ENCODE measurements at places on chromosomes 1 and 21.

- no peak for DNase-seq
Observed at GRCh38 chr1:169779150-169779549, 15.6 kb downstream of the METTL18 start.

DNA sequence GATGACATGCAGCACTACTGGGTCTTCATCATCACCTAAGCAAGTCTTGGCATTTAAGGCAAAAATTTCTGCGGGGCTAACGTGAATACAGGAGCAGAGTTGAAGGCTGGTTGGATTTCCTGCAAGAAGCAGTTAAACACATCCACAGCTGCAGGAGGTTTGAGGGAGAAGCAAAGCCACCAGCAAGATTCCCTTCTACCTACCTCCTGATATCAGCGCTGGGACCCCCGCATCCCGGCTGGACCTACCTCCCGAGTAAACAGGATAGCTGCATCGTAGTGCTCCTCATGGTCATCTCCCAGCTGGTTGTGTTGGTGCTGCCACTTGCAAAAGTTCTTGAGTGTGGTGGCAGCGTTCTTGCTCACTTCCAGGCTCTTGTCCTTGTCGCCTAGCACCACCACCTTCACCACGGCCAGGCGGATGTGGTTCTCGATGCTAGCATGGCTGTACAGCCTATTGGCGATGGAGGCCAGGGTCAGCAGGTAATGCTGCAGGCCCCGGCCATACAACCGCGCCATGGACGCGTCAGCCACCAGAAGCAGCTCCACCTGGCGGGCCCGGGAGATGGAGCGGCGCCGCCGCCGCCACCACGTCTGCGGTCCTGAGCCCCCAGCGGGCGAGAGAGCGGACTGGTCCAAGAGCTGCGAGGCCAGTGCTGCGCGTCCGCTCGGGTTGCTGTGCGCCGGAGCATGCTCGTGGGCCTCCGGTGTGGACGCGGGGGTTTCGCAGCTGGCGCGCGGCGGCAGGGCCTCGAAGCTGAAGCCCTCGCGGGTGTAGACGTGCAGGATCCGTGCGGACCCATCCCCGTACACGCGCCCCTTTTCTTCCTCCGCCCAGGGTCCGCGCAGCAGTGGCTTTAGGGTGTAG lies 1.6 kb downstream of the ADAMTS5 start:
- DNase-seq = no peak

DNA sequence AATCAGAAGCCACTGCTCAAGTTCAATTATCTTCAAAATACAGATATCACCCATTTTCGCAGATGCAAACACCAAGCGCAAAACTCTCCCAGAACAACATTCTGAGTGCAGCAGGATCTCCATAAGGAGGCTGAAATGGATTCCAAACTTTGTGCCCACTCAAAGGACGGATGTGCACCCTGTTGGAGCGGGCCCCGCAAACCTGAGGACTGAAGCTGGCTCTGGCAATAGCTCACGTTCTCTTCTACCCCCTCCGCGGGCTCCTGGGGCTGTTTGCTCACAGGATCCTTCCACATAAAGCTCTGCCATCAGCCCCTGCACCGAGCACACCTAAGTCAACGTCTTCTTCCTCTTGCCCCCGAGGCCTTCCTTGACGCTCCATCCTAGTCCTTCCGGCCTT lies 11.7 kb upstream of the RCSD1 start:
- no peak for DNase-seq

DNA sequence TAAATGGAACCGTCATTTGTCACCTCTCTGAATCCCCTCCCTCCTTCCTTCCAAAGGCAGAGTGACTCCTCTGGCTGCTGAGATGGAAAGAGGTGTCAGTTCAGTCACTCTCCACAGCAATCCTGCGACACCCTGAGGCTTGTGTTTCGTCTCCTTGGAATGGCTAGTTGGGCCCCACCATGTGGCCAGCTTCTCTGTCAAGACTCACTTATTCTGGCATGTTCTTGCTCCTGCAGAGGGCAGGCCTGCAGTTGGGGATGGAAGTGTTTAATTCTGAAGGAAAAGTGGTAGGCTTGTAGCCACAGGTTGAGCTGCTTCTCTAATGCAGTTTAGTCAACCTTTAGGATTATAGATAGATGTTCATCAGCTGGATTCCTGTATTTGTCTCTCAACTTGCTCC lies 149.6 kb downstream of the LMO4 start:
- no peak for DNase-seq

- no peak for DNase-seq
Observed at GRCh38 chr21:17462276-17462981, 50.4 kb upstream of the CXADR start.

- no peak for DNase-seq
Observed at GRCh38 chr1:36084497-36085115, 712 bp downstream of the TEKT2 start.

GRCh38 chr1:110019770-110020169 lies 14.7 kb upstream of the STRIP1 start:
- no peak for DNase-seq

DNA sequence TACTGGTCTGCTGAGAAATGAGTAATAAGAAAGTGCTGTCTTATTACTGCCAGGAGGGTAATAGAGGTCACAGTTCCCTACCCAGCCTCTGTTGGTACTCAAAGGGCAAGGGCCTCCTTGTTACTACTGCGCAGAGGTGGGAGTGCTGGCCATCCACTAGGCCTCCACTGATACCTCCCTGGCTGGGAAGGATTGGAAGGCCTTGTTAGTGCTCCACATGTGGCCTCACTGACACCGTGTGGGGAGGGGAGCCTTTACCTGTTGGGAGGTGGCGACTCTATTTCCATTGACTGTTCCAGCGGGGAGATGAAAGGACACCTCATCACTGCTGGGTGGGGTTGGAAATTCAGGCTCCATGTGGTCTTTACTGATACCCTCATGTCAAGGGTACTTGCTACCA lies 57.8 kb upstream of the USP24 start:
- no peak for DNase-seq

GRCh38 chr21:33644383-33645074 lies 2.2 kb downstream of the ITSN1 start:
- no peak for DNase-seq

DNA sequence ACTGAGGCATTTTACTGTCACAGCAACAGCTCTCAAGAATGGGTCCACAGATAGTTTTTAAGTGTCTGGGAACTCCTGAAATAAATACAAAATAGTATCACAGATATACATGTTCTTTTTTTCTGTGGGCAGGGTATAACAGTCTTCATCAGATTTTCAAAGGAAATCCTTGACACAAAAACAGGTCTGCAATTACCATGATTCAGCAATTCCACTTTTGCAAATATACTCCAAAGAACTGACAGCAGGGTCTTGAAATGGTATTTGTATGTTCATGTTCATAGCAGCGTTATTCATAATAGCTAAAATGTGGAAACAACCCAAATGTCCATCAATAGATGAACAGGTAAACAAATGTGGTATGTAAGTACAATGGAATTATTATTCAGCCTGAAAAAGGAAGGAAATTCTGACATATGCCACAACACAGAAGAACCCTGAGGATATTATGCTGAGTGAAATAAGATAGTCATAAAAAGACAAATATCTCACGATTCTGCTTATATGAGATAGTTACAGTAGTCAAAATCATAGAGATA lies 85.0 kb downstream of the EPS15 start:
- no peak for DNase-seq

- no peak for DNase-seq
Observed at GRCh38 chr1:199448646-199449045, 578.9 kb upstream of the NR5A2 start.

- DNase-seq = no peak
Observed at GRCh38 chr1:98068016-98068415, 147.2 kb upstream of the DPYD start.

GRCh38 chr1:244011271-244011670 lies 39.8 kb upstream of the ZBTB18 start:
- no peak for DNase-seq

DNA sequence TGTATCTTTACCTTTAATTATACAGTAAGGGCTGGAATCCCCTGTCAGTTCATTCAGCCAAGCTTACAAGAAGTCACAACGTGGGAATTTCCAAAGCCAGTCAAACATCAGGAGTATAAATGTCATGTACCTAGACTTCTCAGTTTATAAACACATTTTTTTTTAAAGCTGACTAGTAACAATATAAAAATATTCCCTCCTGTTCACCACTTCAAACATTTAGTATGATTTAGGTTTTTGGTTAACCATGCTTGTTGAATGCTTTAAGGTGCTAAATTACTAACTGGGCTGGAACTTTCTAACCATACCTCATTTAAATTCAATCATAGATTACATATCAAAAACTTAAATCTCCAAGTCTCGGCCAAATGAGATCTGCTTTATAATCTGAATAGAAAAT lies 44.0 kb downstream of the JAK1 start:
- DNase-seq = peak; percentile 64

GRCh38 chr21:34695434-34695833 lies 26.6 kb downstream of the CLIC6 start:
- no peak for DNase-seq

DNA sequence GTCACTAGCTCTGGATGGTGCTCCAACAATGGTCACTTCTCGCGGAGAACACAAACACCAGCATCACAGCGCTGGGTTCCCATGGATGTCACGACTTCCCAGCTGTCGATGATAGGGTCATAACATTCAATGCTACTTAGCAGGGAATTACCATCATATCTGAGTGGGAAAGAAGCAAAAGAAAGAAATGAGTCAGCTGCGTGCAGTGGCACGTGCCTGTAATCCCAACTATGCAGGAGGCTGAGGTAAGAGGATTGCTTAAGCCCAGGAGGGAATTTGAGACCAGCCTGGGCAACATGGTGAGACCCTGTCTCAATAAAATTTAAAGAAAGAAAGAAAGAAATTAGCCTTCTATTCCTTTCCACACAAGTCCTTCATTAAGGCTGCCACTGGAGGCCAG lies 3.6 kb upstream of the RABIF start:
- no peak for DNase-seq

GRCh38 chr1:156499842-156500542 lies 583 bp downstream of the MEF2D start:
- peak; percentile 50 for DNase-seq

- no peak for DNase-seq
Observed at GRCh38 chr1:169479363-169480066, 6.2 kb downstream of the SLC19A2 start.

DNA sequence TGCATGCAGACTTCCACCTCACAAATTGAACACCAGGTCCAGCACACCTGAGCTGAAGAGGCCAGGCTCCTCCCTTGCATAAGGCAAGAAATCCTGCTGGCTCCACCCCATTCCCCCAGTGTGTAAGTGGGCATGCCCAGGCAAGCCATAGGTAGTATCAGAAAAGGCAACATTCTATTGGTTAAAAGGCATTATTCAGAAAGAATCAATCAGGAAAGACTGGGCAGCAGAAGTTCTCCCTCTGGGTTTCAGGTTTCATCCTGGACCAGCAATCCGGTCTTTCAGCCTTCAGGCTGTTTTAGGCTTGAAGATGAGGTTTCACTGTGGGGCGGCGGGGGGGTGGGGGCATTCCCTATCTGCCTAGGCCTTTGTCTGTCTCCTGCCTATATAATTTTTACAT lies 42.0 kb upstream of the LHX8 start:
- DNase-seq = no peak

DNA sequence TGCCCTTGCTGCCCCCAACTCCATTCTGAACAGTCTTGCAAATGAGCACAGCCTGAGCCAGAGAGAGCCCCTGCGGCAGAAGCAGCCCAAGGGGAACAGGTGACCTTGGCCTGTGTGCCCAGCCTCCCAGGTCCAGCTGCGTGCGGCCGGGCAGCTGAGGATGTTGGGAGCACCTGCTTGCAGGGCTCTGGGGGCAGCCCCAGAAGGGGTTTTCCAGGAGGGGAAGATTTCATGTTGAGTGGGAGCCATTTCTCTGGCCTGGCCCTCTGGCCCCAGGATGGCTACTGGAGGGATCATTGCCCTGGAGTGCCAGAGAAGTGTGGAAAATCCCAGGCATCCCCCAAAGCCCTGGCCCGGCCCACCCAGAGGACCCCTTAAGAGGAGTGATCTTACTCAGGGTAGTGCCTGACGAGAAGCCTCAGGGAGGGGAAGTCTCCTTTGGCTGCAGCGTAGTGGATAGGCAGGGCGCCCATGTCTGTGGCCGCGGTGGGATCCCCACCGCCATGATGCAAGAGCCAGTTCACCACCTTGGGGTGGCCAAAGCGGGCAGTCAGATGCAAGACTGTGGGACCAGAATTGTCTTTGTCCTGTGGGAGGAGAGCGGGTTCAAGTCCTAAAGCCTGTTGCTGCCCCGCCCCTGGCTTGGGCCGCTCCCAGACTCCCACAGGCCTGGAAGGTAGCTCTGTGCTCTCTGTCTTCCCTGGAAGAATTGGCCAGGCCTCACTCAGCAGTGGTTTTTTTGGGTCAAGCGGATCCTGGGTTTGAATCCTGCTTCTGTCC lies 20.6 kb upstream of the RNU1-4 start:
- DNase-seq = no peak

DNA sequence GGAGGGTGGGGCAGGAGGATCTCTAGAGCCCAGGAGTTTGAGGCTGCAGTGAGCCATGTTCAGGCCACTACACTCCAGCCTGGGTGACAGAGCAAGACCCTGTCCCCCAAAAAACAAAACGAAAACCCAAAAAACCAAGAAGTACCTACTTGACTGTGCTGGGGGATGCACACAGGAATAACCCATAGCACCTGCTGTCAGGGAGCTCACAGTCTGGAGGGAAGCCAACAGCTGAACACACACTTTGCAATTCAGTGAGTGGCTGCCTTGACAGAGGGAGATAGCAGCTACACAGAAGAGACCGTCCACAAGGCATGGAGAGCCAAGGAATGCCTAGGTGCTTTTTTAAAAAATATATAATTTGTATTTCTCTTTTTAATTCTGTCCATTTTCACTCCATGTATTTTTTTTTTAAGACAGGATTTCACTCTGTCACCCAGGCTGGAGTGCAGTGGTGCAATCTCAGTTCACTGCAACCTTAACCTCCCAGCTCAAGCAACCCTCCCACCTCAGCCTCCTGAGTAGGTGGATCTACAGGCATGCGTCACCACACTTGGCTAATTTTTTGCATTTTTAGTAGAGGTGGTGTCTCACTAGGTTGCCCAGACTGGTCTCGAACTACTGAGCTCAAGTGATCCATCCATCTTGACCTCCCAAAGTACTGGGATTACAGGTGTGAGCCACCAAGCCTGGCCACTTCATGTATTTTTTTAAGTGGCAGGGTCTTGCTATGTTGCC lies 68.7 kb downstream of the NID1 start:
- no peak for DNase-seq

DNA sequence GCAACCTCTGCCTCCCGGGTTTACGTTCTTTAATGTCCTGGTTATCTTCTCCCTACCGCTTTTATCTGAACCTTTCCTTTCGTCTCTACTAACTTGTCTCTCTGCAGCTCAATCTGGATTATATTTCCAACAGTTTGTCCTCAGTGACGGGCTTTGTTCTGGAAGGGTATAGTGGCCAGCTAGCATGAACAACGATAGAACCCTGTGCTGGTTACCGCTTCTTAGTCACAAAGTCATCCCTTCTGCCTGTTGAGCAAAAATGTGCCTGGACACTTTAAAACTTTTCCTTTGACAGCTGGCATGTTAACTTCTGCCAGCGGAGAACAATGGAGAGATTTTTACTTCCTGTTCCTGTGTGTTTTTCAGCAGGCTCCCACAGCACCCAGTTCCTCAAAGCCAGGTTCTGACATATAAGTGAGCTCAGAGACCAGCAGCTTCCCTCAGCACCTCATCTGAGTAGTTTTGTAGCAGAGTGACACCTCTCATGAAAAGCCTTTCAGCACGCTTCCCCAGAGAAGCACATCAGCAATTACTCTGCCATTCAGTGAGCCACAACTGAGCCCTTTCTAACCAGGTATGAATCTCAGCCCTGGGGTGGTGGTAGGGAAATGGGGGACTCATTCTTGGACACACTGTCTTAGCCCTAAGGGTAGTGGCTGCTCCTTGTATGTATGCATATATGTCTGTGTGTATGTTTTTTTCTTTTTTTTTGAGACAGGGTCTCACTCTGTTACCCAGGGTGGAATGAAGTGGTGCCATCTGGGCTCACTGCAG lies 23.6 kb upstream of the CCDC17 start:
- no peak for DNase-seq

- no peak for DNase-seq
Observed at GRCh38 chr21:19463966-19464365, 1060.4 kb upstream of the TMPRSS15 start.

Measured in immature natural killer cell (primary cell).